ENCODE measurements at places on chromosomes 1 and 21. TPM values are rescaled to one million over a fixed set of nuclear protein-coding genes. Genes with fewer than 3 reads are reported as not detected.

GRCh38 chr1:7984811-7985210 lies 23.3 kb downstream of the PARK7 start:
- DNase-seq: no peak

- DNase-seq: no peak
These were observed 28.1 kb upstream of the GRHL3 start for GRCh38 chr1:24290933-24291487.

- no peak for DNase-seq
These were observed 18.6 kb downstream of the INSRR start for GRCh38 chr1:156840186-156840897.

DNA sequence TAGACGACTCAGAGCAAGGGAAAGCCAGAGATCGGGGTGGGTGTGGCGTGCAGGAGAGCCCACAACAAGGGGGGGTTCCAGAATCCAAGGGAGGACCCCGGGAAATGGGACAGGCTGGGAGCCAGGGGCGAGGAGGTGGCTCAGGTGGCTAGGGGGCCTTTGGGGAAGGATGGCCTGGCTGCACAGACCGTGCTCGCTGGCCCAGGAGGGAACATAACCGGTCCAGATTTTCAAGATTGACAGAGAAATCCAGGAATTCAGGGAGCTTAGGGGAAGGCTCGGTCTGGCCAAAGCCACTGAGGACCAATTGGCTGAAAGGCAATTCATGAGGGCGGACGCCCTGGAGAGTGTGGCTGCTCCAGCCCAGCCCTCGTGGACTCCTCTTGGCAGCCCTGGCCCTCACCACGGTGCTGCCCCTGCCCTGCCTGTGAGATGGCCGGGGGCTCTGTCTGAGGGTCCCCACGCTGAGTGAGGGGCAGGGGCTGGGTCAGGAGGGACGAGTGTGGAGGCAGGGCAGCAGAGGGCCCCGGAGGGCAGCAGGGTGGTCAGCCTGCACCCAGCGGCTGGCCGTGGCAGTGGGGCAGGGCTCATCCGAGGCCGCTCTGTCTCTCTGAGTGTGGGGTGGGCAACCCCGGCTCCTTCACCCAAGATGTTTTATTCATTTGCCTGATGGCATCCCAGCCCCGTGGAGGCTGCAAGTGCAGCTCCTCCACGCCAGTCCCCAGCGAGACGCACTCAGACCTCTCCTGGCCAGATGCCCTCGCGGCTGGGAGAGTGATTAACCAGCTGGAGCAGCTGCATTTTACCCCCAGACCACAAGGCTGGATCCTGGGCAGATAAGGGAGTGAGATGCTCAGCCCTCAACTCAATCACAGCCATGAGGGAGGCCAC lies 5.6 kb upstream of the LRRC3 start:
- DNase-seq: no peak

GRCh38 chr1:78649628-78650027 lies at the start of gene IFI44:
Gene IFI44, plus strand, starts transcription at chr1:78649831. Its CDS starts 365 bp downstream, at chr1:78650196.
- peak; percentile 13 for DNase-seq

DNA sequence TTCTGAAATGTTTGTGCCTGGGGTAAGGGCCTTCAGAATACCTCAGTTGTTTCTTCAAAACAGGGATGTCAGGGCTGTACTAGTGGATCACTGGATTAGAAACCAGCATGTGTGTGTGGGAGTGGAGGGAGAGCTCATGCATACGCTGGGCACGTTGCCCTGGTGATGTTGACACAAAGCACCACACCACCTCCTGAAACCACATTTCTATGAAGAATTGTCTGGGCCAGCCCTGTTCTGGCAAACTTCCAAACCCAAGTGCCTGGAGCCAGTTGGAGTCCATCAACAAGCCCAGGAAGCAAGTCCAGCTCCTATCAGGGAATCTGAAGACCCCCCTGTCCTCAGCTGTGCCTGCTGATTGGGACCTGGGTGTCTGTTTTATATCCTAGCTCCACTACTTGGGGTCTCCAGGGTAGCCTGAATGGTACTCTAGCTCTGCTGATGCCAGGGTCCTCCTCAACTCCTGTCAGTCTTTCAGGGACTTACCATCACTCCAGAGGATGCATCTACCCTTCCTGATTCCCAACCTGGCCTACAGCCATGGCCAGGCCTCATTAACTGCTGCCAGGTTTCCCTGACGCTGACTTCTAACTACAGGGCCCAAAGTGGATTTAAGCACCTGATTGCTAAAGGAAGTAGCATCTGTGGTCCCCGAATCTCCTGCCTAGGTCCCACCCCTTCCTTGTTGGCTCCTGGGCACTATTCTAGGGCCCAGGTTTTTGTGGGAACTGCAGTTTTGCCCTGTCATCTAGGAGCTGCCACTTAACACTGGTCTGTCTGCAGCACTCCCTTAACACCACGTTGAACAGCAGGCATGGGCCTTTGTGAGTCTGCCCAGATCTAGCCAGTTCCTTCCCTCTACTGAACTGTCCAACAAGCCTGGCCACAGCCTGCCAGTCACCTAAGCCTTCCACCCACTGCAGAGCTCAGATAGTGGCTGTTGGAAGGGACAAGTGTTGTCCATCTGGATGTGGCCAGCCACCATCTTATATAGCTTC lies 45.5 kb downstream of the LPAR3 start:
- peak; percentile 18 for DNase-seq

- DNase-seq: no peak
These were observed 462.3 kb upstream of the NFIA start for GRCh38 chr1:60620087-60620486.

- DNase-seq: no peak
These were observed 19.8 kb downstream of the ERRFI1 start for GRCh38 chr1:8006037-8006963.

GRCh38 chr1:57101209-57101608 lies 135.4 kb upstream of the C8B start:
- DNase-seq: no peak

- DNase-seq: no peak
These were observed 33.6 kb downstream of the CATSPERE start for GRCh38 chr1:244494653-244495052.

- no peak for DNase-seq
These were observed 70.7 kb upstream of the CAMK1G start for GRCh38 chr1:209512821-209513220.

GRCh38 chr1:200172311-200172710 lies 144.8 kb downstream of the NR5A2 start:
- DNase-seq: no peak

GRCh38 chr21:38322311-38322950 lies 65.6 kb downstream of the KCNJ15 start:
- DNase-seq: no peak

DNA sequence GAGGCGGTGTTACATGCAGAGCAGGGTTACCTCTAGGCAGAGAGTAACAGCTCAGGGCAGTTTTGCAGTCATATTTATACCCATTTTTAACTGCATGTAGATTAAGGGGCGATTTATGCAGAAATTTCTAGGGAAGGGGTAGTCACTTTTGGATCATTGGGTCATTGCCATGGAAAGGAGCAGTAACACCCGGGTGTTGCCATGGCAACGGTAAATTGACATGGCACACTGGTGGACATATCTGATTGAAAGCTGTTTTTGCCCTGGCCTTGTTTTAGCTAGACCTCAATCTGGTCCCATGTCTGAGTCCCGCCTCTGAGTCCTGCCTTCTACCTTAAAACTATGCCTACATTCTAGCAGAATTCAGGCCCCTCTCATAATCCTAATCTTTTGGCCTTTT lies 11.8 kb upstream of the USP1 start:
- no peak for DNase-seq

The RHOU gene
- total RNA-seq: 23.0 TPM

The KCNA2 gene
- total RNA-seq: 3.1 TPM

The OR2L8 gene
- total RNA-seq: not detected

The ACKR1 gene
- total RNA-seq: 177 TPM

The BCL10 gene
- 13.8 TPM for total RNA-seq

The ERICH3 gene
- total RNA-seq: not detected

The LMOD1 gene
- 638 TPM for total RNA-seq

The CDCP2 gene
- not detected for total RNA-seq

All from thoracic aorta (tissue), 2 donors.